ENCODE measurements at places on chromosomes 16 and 17.

GRCh38 chr17:57517273-57517631 lies 227.8 kb downstream of the CCDC182 start:
- no peak for DNase-seq

DNA sequence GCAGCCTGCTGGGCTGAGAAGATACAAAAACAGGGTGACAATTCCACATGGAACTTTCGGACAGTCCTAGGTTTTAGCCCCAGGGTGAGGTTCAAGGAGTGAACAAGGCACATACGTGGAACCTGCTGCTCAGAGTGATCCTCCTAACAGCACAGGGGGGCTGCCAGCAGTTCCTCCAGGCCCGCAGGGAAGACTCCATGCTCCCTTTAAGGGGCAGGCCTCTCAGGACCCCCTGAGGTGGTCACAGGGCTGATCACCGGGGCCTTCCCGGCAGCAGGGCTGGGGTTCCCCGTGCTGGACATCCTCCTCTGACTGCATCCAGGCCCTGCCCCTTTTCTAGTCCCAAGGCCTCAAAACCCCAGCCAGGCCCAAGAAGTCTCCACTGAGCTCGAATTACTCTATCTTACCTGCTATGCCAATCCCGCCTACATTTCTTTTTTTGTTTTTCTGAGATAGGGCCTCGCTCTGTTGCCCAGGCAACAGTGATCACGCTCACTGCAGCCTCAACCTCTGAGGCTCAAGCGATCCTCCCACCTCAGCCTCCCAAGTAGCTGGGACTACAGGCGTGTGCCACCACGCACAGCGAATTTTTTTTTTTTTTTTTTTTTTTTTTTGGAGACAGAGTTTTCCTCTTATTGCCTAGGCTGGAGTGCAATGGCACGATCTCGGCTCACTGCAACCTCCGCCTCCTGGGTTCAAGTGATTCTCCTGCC lies 10.4 kb downstream of the CANT1 start:
- no peak for DNase-seq

GRCh38 chr17:46851029-46851741 lies at the start of gene WNT9B:
Gene WNT9B (plus strand): TSS chr17:46851583. CDS start chr17:46851639, 56 bp downstream.
- DNase-seq, result peak; percentile 64

DNA sequence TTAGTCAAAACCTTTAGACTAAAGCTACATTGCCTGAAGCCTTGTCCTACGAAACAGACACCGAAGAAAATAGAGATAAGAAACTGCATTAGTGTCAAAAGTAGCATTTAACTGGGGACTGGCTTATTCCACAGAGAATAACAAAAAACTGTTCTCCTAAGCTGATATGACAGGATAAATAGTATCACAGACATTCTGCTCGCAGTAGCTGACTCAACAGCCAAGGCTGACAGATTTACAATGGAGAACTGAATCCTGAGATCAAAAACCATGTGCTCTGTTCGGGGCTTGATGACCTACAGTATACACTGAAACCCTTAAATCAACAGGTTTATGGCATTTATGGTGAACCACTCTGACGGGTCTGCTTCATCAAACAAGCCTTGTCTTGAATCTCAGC lies 25.5 kb downstream of the ADAMTS18 start:
- DNase-seq, result no peak

DNA sequence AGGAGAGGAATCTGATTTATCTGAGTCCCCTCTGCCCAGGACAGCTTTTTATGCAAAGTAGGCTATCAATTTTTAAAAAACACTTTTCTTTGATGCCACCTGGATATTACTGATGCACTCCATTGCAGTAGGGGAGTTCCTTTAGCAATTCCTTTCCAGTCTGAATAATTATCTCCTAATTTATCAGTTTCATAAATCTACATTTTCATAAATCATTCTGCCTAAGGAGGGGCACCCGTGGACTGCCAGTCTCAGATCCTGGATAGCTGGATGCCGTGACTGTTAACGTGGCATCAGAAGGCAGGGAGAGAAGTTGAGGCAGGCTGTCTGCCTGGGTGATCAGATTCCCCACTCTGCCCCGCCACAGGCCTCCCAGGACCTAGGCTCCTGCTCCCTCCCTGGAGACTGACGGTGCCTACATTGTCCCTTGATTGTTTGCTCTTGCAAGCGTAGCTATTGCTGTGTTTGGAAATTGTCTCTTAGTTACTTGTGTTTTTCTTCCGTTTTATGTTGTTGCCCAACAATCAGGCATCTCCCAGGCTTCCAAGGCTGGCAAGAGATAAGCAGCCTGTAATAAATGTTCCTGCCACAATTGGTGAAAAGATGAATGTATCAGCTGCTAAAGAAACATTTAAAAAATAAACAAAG lies 75.2 kb downstream of the KATNIP start:
- DNase-seq, result no peak

GRCh38 chr16:49457196-49457595 lies 83.6 kb downstream of the C16orf78 start:
- no peak for DNase-seq

- no peak for DNase-seq
These were observed 6.6 kb upstream of the SALL1 start for GRCh38 chr16:51157698-51158097.

DNA sequence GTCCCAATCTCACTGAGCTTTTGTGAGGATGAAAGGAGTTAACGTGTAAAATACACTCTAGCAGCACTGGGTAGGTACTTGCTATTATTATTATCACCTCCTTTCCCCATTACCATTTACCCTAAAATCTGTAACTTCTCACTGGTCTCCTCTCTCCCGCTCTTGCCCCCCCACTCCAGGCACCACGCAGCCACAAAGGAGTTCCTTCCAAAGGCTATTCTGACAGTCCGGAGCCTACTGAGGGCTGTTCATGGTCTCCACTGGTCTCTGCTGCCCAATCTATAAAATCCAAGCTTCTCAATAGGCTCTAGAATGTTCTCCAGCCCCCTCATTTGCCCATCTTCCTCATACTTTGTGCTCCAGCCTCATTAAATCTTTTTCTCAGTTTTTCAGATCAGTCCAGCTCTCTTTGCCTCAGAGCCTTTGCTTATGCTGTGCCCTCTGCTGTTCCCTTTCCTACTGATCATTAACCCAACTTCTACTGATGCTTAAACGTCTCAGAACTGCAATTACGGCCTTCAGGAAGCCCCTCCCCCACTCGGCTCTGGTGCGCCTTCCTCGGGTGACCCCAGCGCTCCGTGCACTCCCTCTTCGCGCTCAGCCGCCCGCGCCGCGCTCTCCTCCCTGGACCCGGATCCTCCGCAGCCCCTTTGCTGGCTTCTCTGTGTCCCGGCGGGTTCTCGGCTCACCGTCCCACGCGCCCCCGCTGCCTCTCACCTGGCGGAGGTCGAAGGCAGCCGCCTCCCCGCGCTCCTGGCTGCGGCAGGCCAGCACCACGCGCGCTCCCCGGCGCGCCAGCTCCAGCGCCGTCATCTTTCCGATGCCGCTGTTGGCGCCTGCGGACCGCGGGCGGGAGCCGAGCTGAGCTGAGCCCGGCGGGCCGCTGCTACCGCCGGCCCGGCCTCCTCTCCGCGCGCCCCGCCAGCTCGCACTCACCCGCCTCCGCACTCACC lies 737 bp downstream of the DHRS13 start:
- peak; percentile 71 for DNase-seq

DNA sequence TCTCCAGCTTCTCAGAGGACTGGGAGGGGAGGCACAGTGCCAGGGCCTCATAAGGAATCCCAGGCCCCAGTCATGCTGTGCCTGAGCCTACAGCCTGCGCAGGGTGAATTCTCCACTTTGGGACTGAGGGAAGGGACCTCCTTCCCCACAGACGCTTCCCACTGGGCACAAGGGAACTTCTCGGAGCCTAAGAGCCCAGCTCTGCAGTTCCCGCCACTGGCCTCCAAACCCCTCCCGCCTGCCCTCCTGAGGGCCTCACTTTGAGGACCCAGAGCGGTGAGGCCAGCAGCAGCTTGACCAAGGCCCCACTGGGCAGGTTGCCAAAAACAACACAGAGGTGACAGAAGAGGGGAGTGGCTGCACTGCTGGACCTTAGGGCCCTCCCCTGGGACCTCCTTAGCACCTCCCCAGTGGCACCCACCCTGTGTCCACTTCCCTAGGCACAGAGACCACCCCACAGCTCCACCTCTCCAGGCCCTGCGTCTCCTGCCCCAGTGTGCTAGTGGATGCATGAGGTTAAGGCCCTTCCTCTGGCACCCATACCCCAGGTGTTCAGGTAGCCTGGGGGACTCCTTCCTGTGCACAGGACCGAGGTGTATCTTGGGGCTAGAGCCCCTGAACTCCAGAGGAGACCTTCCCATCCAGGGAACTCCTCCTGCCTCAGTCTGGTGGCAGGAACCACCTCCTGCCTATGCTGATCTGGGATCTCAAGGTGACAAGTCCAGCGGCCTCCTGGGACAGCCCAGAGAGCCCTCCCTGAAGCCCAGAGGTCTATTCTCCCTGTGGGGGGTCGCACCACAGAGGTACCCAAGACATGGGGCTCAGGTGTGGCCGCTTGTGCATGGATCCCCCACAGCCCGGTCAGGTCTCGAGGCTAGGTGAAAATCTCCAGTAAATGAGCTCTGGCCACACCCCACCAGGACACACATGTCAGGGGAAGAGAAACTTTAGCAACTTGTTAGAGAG lies 3.4 kb downstream of the CASKIN2 start:
- DNase-seq, result no peak

DNA sequence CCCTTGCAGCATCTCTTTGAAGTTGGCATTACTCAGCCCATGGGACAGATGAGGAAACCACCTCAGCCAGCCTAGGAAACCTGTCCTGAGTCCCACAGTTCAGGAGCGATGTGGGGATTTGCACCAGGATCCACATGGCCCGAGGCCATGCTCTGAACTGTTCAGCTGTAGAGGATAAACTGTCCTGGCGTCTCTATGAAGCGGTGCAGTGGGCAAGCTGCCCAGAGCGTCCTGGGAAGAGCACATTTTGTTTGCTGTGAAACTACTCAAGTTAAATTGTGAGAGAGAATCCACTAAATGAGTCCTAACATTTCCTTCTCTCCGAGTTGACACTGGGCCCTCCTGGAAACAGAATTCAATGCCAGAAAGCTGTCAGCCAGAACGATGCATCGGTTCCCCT lies 276.6 kb upstream of the TNRC6C start:
- DNase-seq, result peak; percentile 3

- DNase-seq, result no peak
These were observed 6.5 kb downstream of the TMEM170A start for GRCh38 chr16:75458029-75458428.

- DNase-seq, result no peak
These were observed 143.0 kb upstream of the ZFHX3 start for GRCh38 chr16:73190688-73191659.

GRCh38 chr17:76276461-76277299 lies 11.5 kb downstream of the UBALD2 start:
- DNase-seq, result no peak

GRCh38 chr17:3917391-3917931 lies 1.2 kb upstream of the P2RX1 start:
- DNase-seq, result peak; percentile 42

- DNase-seq, result peak; percentile 72
These were observed 60.8 kb upstream of the CLEC18A start for GRCh38 chr16:69890114-69890891.

GRCh38 chr16:4404247-4404966 lies 12.0 kb downstream of the CORO7 start:
- DNase-seq, result no peak

DNA sequence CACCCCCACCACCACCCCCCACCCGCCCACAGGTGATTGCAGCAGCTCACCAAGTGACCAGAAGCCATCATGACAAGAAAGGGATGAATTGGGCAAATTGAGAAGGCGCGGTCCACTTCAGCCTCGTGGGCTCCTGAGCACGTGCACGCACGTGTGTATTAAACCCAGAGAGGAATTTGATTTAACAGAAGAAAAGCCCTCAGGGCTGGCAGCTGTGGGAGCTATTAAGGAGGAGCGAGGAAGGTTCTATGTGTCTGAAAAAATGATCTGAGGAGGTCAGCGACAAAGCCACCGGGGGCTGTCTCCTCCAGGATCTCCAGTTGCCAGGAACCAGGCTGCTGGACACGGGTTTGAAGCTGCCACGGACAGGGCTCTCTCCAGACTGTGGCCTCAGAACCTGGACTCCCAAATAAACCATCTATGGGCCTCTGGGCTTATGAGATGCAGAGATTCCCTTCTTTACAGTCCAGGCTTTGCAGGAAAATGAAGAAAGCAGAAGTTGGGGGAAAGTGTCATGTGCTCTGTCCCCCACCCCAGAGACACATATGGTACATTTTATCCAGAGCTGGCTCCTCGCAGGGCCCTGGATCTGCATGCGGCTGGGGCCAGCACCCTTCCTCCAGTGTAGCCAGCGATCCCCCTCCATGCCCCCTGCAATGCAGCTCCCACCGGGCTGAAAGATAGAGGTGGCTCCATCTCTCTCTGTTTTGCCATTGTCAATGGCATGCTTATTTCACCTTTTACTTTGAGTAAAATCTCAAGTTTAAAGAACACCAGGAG lies 219.7 kb upstream of the RPL38 start:
- no peak for DNase-seq

GRCh38 chr17:7929158-7930023 lies at the start of gene KCNAB3:
Gene KCNAB3 (minus strand): TSS chr17:7929856. CDS start chr17:7929435, 421 bp downstream.
- DNase-seq, result no peak

DNA sequence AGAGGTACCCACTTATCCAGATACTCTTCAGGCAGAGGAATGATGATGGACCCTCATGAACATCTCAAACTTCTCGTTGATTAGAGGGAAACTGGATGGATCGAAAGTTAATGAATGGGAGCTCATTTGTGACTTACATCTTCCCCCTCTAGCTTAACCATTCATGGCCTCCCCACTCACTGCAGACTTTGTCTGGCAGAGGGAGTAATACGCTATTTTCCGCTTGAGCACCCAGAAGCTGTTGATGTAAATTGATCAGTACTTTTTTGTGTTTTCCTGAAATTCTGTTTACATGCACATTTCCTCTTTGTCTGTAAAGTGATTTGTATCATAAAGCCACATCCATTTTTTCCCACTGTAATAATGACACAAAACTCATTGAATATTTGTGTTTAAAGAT lies 239.1 kb upstream of the RBFOX1 start:
- DNase-seq, result no peak

- DNase-seq, result no peak
These were observed 32.1 kb downstream of the GINS2 start for GRCh38 chr16:85656351-85657266.

DNA sequence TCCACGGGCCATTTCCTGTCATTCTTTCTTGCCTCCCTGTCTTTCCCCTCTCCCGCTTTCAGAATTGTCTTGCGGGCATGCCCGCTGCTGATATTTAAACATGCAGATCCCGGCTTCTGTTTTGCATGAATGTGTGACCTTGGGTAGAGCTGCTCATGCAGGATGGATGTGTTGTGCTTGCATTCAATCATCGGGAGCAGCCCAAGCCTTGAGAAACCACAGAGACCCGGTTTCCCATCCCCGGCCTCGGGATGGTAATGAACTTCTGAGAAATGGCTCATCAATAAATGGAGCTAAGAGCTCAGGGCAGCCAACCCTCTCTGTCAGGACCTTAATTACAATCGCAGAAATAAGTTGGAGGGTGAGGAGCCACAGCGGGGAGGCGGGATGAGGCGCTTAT lies 303.7 kb upstream of the TNRC6C start:
- no peak for DNase-seq

GRCh38 chr16:89159066-89159849 lies 12.3 kb upstream of the CDH15 start:
- no peak for DNase-seq

DNA sequence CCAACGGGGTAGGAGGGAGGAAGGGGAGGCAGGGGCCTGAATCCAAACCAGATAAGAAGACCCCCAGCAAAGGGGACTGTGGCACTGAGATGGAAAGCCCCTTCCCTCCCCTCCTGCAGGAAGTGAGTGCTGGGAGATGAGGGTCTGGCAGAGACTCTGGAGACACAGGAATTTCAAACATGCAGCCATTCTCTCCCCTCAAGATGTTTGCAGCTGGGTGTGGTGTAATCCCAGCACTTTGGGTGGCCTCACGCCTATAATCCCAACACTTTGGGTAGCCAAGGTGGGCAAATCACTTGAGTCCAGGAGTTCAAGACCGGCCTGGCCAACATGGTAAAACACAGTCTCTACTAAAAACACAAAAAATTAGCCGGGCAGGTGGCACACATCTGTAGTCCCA lies 33.9 kb upstream of the FAAP100 start:
- no peak for DNase-seq
